ENCODE measurements at places on chromosomes 2 and 18. TPM values are rescaled to one million over a fixed set of nuclear protein-coding genes. Genes with fewer than 3 reads are reported as not detected.

Gene ACADL
- total RNA-seq = 0.96 TPM

Gene LNPK
- total RNA-seq = 20.2 TPM

Gene CKAP2L
- 20.1 TPM for total RNA-seq

Gene CPO
- 1.5 TPM for total RNA-seq

Gene TMEM247
- not detected for total RNA-seq

Gene KCNS3
- total RNA-seq = 2.2 TPM

Gene SAG
- not detected for total RNA-seq

Gene DPYSL5
- total RNA-seq = 3.5 TPM

Gene NOSTRIN
- 0.73 TPM for total RNA-seq

Gene GPR17
- not detected for total RNA-seq

Gene REG3A
- not detected for total RNA-seq

Gene NR4A2
- total RNA-seq = 1.4 TPM

Gene METTL8
- 33.2 TPM for total RNA-seq

Gene EHBP1
- total RNA-seq = 50.1 TPM

Gene TNFAIP6
- not detected for total RNA-seq

Gene APLF
- 10.2 TPM for total RNA-seq

Gene TRABD2A
- 7.7 TPM for total RNA-seq

Gene KLHL29
- 2.1 TPM for total RNA-seq

Gene SKA1
- 29.5 TPM for total RNA-seq

Gene MAB21L4
- total RNA-seq = 0.20 TPM

Gene REG1B
- total RNA-seq = not detected

Gene ANKRD29
- total RNA-seq = 0.44 TPM

Gene CCDC68
- 0.80 TPM for total RNA-seq

Gene NEDD4L
- total RNA-seq = 92.3 TPM

Gene SPP2
- not detected for total RNA-seq

Gene LCT
- not detected for total RNA-seq

Gene RMND5A
- 33.4 TPM for total RNA-seq

Gene CHN1
- 28.8 TPM for total RNA-seq

Gene DPP10
- 8.2 TPM for total RNA-seq

Gene TEKT4
- total RNA-seq = not detected

Gene C2orf78
- not detected for total RNA-seq

Gene LOXHD1
- total RNA-seq = 2.1 TPM

Gene DNAH6
- 1.6 TPM for total RNA-seq

Gene ANKRD44
- total RNA-seq = 5.0 TPM

Gene RIT2
- total RNA-seq = 0.81 TPM

Gene DSG4
- not detected for total RNA-seq

Gene CPS1
- 31.2 TPM for total RNA-seq

Gene GALNT3
- 9.7 TPM for total RNA-seq

Gene MYCN
- total RNA-seq = 50.3 TPM

Gene LAMA1
- total RNA-seq = 164 TPM

Gene NEU2
- not detected for total RNA-seq

Gene CIAO1
- total RNA-seq = 65.4 TPM

Gene ARHGAP28
- total RNA-seq = 110 TPM

Gene THUMPD2
- total RNA-seq = 11.3 TPM

Gene NAPG
- 42.9 TPM for total RNA-seq

Gene STK17B
- 9.5 TPM for total RNA-seq

Gene SKOR2
- 0.18 TPM for total RNA-seq

Gene ATL2
- total RNA-seq = 232 TPM

Gene SCN1A
- not detected for total RNA-seq

Gene SULT1C4
- total RNA-seq = 3.5 TPM

Gene RNF125
- 19.3 TPM for total RNA-seq

Gene IL36RN
- total RNA-seq = not detected

Gene CNGA3
- total RNA-seq = not detected

Gene CBLN2
- total RNA-seq = not detected

Gene COLEC12
- 88.8 TPM for total RNA-seq

Gene STAT4
- 8.4 TPM for total RNA-seq

Gene GCA
- total RNA-seq = 42.6 TPM

Gene SFTPB
- total RNA-seq = not detected
